ENCODE measurements at places on chromosomes 7 and 10. TPM values are rescaled to one million over a fixed set of nuclear protein-coding genes. Genes with fewer than 3 reads are reported as not detected.

- peaks cover 2% of the 10 kb centered on the region for H3K27me3 ChIP-seq
- DNase-seq = no peak
- H3K27ac ChIP-seq = peak overlapping the region; percentile 99
- peak overlapping the region; percentile 99 for H3K4me3 ChIP-seq
These were observed 534 bp upstream of the ACBD5 start for GRCh38 chr10:27241010-27241651.

GRCh38 chr7:5429857-5430611 is 6.4 kb upstream of the TNRC18 start:
- H3K4me3 ChIP-seq = peak overlapping the region; percentile 92
- peak; percentile 44 for DNase-seq
- peaks cover 29% of the 10 kb centered on the region for H3K36me3 ChIP-seq
- H3K27me3 ChIP-seq = peaks cover 11% of the 10 kb centered on the region

Gene CALD1
- total RNA-seq = 1,692 TPM

GRCh38 chr10:11993834-11994468 is 48.7 kb downstream of the UPF2 start:
- H3K27me3 ChIP-seq = no peaks in the 10 kb centered on the region
- no peak overlapping the region for H3K4me3 ChIP-seq
- H3K36me3 ChIP-seq = no peaks in the 10 kb centered on the region
- H3K4me1 ChIP-seq = no peaks in the 10 kb centered on the region
- no peak for DNase-seq

GRCh38 chr7:47378728-47379395 is 203.0 kb downstream of the TNS3 start:
- H3K27ac ChIP-seq = no peak overlapping the region
- peaks cover 2% of the 10 kb centered on the region for H3K27me3 ChIP-seq
- H3K4me3 ChIP-seq = no peak overlapping the region
- DNase-seq = no peak
- H3K36me3 ChIP-seq = peaks cover 9% of the 10 kb centered on the region
- peaks cover 57% of the 10 kb centered on the region for H3K4me1 ChIP-seq

Gene PALD1
- total RNA-seq = not detected

Gene CREB5
- total RNA-seq = 0.60 TPM

Gene SUN3
- total RNA-seq = 1.8 TPM
